ENCODE measurements at places on chromosomes 5 and 9.

GRCh38 chr9:104836235-104836634, 72.3 kb downstream of the NIPSNAP3B start:
- DNase-seq = no peak

DNA sequence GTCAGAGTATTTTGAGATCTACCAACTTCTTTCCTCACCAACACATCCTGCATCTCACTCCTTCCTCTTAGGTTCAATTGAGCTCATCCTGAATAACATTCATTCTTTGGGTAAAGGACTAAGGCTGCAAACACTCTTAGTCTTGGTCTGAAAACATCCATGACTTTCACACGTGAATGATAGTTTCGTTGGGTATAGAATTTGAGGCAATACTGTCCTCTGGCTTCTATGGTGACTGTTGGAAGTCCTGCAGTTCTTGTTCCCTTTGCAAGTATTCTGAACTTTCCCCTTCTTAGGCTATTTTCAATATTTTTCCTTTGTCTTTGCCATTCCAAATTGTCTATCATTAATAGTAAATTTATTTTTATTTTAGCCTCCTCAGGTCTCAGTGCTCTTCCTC, 185.4 kb downstream of the ROR2 start:
- DNase-seq = no peak

- DNase-seq = no peak
Measured at GRCh38 chr9:79952401-79952800, 380.6 kb downstream of the TLE4 start.

DNA sequence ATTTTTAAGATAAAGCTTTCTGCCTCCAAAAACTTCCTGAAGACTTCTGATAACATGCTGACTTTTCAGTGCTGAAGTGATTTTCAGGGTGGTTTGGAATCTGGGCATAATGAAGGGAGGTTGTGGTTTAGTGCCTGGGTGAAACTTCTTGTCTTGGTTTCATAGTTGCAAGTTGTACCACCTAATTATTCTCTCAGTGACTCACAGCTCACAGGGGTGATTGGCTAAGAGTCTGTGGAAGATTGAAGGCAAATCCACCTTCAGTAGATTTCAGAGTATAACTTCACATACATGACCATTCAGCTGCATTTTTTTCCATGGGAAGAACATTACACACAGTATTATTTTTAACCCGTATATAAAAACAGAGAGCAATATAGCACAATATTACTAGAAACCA, 199.9 kb downstream of the PTTG1 start:
- DNase-seq = no peak

DNA sequence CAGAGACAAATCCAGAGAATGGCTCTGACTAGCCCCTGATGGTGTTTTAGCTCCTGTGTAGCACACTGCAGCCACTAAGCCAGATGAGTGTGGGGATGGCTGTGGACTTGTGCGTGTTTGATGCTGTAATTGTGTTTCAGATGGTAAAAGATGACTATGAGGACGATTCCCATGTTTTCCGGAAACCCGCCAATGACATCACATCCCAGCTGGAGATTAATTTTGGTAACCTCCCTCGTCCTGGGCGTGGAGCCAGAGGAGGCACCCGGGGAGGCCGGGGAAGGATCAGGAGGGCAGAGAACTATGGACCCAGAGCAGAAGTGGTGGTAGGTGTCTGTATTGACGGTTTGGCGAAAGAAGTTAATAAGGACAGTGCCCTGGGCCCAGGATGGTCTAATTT, 38.0 kb downstream of the HABP4 start:
- no peak for DNase-seq

GRCh38 chr9:28206280-28206679, 633.0 kb upstream of the C9orf72 start:
- no peak for DNase-seq
